NCI-H69 (cell line): ENCODE measurements at places on chromosomes 4 and X.

DNA sequence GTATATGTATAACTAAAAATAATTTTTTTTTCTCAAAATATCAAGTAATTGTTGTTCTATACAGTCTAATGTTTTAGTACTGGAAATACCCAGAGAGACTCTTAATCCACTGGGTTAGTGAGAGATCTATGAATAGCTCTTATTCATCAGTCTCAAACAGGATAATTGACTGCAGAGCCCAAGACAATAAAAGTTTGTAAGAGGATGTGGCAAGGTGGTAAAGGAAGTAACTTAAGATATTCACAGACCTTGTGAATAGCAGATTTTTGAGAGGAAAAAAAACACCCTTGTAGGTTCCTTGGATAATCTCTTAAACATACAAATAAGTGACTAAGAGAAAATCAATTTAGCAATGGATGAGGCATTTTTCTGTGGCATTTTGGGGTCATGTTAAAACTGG lies 210.9 kb upstream of the FAM241A start:
- peak; percentile 17 for DNase-seq

DNA sequence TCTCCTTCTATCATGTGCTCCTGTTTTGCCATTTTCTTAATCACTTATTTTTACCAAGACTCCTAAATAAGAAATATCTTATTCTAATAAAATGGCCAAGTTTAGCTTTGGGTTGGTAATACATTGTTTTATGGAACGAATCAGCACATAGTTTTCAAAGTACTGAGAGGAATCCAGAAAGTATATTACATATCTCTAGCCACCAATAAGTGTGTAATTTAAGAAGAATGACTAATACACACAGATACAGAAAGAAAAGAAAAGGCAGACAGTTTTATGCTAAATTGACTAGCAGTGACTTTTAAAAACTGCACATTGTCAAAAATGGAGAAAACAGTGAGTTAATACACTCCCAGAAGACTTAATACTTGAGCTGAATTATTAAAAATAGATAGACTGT lies 167.0 kb upstream of the IL15 start:
- DNase-seq = no peak

GRCh38 chrX:45774961-45775360 lies 574.3 kb upstream of the DIPK2B start:
- DNase-seq = no peak

DNA sequence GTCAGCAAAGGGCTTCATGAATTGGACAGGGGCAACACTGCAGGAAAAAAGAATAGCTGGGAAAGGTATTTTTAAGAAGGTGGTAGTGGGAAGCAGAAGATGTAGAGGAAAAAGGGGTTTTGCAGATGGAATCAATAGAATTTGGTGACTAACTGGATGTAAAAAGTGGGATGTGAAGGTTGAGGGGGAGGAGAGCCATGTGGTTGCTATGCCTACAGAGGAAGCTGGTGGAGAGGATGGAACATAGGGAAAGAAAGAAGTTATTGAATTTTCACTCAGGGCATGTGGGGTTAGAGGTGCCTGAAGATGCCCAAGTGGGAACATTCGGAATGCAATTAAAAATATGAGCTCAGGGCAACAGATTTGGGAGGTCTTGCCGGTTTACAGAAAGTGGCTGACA lies 33.0 kb downstream of the REELD1 start:
- DNase-seq = no peak

DNA sequence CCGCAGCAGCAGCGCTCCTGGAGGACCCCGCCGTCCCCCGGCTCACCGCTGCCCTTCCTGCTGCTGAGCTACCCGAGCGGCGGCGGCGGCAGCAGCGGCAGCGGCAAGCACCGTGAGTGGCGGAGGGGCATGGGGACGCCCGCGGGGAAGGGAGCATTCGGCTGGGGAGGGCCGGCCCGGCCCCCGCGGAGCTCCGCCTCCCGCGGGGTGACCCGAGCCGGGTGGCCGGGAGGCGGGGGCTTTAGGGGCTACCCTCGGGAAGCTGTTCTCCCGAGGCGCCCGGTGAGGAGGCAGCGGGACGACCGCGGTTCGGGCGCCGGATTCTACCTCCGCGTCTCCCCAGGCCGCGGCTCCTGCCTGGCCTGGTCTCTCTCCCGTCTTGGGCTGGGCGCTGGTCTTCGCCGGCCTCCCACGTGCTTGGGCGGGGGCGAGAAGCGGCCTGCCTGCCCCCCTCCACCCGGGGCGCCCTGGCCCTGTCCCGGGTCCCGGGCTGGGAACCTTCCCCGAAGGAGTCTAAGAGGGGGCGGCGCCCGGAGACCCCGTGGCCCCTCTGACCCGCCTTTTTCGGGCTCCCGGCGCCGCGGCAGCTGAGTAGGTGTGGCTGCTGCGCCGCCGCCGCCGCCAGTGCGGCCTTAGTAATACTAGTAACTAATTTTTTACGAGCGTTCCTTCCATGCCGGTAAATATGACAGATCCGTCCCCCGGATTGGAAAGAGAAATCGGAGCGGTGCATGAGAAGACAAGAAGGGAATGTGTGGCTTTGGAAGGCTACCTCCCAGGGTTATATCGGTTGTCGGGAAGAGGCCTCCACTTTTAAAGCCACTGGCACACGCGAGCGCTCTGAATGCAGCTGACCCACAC lies 16.4 kb upstream of the RUFY3 start:
- peak; percentile 38 for DNase-seq

DNA sequence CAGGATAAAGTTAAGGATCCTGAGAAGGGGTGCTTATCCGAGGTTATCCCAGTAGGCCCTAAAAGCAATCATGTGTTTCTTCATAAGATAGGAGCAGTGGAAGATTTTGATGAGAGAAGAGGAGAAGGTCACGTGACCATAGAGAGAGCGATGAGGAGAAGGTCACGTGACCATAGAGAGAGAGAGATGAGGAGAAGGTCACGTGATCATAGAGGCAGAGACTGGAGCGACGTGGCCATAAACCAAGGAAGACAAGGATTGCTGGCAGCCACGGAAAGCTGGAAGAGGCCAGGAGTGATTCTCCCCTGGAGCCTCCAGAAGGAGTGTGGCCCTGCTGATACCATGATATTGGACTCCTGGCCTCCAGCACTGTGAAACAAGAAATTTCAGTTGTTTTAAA lies 38.4 kb upstream of the ZNF518B start:
- DNase-seq = no peak

DNA sequence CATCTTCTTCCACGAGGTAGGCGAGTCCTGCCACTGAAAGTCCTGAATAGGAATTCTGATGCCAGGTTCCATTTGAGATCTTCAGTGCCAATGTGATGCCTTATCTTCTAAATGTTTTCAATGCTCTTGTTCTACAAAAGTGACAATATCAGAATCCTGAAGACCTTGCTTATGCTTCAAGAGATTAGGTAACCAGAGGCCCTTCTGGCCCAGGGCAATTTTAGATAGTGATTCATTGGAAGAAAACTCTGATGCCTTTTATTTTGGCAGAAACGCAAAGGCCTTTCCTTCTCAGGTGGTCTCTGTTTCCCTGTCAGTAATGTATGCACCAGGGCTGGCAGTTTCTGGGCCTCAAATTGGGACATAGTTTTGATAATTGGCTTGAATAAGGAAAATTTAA lies 144.8 kb downstream of the CEP135 start:
- DNase-seq = no peak

DNA sequence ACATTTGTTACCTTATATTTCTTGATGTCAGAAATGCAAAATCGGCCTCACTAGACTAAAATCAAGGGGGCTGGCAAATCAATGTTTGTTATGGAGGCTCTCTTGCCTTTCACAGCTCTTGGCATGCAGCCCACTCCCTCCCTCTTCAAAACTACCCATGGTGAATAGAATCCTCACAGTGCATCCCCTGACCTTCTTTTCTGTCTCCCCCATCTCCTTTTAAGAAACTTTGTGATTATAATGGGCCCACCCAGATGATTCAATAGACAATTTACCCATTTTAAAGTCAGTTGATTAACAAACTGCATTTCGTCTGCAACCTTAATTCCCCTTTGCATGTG lies 184.0 kb downstream of the PCDH7 start:
- no peak for DNase-seq

DNA sequence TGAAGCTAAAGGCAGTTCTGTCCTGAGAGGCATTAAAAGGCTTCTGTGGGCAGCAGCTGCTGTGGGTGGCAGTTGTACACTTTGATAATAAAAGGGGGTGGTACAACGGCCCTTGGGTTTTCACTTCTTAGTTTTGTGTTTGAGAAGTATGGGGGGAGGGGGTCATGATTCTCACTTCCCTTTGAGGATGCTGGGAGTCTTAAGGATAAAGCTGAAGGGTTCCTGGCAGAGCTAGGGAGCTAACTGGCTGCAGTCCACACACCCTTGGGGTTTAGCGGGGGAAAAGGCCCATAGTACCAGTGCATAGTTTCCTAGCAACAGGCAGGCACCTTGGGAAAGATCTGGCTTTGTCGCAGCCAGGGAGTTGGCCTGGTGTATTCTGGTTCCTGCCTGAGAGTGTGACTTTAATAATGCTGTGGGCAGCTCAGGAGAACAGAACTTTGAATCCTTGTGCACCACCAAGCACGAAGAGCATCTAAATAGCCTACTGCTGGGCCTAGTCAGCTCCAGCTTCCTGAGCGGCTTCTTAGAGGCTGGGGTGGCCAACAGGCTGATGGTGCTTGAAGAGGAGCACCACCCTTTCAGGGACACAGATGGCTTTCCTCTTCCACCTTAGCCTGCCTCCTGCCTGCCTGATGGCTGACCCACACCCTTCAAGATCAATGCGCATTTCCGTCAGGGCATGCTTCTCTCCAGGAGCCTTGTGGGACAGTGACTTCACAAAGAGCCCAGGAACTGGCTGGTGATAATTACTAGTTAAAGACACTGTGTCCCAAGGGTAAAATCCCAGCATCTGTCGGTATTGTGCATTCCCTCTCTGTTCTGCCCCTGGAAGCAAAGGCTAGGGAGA lies 12.5 kb downstream of the ZBTB33 start:
- DNase-seq = peak; percentile 86

- DNase-seq = peak; percentile 1
These were observed 4.5 kb upstream of the CXCR3 start for GRCh38 chrX:71622576-71623450.

GRCh38 chrX:136635235-136635634 lies 12.7 kb upstream of the CD40LG start:
- DNase-seq = no peak
